CD4-positive, alpha-beta T cell treated with Interleukin-2 at 100 ng/mL for 4 hours (primary cell): ENCODE measurements at places on chromosomes 16 and 17.

DNA sequence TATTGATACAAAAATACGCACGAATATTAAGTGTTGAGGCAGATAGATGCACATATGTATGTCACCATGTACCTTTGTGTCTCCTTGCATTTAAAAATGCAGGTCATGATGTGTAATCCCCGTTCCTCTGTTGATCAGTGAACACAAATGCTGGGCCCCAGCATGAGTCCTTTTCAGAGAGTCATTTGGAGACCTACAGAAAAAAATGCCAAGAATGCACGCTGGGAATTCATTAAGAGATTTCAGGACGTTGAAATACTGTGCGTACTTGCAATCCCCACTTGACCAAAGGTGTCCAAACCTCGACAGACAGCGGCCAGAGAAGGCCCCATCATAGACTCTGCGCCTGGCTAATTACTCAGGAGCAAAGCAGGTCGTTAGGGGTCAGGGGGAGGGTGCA, 496.0 kb downstream of the MAF start:
- no peak for DNase-seq

DNA sequence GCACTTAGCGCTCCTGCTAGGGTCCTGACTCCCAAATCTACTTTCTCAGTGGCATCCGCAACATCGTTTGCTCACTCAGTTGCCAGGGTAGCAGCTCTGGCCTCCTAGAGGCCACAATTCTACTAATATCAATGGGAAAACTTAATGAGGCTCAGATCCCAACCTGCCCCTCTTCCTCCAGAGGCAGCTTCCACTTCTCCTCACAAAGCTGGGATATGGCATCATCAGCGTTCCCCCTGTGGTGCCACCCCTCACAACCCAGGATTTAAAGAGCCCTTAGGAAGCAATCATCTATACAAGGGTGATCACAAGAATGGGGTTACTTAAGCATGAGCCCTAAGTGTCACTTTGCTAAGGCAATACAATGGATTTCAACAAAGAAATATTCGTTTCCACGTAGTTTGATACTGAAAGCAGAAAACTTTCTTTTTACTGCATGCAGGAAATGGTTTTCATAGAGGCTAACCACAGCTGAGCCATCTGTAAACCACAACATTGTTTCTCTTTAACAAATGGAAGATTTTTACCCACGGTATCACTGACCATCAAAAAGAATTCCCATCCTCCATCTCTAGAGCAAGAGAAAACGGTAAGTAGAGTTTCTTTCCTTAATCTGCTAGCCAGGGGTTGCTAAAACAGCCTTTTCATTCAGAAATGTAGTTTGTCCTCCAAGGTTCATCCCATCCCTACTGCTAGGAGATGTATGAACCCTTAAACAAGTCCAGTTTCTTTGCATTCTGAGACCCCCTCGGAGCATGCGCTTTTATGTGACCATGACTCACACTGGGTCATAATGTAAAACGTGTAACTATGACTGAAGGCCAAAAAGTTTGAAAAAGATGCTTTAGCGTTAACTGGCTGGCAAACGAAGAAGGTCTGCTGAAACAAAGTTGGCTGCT, 68.3 kb upstream of the BCAR1 start:
- DNase-seq, result peak; percentile 23

DNA sequence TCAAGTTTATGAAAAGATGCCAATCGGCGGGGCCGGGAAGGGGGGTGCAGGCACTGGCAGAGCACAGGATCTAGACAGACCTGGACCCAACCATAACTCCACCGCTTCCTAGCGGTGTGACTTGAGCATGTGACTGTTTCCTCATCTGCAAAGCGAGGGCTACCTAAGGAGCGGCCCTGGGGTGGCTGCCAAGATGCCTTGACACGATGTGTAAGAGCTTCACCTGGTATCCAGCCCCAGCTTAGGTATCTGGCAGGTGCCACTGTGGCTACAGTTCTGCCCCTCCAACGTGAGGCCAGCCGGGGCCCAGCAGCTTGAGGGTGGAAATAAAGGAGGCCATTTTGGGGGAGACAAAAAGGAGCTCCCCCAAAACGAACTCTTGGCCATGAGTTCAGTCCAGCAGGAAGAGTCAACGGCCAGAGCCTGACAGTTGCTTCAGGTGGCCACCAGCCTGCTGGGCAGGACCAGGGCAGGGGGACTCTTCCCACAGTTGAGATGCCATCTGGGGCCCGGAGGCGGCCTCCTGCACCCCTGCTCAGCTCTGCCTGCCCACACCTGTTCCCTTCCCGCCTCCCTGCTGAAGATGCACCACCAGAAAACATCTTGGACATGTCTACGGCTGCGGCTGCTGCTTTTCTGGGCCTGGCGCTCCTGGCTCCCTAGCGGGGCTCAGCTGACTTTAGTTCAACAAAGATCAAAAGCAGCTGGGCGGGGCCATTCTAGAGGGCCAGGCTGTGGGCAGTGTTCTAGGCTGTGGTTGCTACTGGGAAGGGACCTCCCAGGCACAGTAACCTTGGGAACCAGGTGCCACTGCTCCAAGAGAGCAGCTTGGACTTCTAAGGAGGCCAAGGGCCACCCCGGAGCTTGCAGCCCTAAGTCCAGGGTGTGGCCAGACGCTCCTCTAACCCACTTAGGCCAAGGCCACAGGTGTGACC, 3.4 kb upstream of the MTSS2 start:
- DNase-seq, result no peak

- no peak for DNase-seq
These were observed 18.2 kb downstream of the PCTP start for GRCh38 chr17:55768936-55769624.
